CD4-positive, alpha-beta T cell (primary cell): ENCODE measurements at places on chromosomes 2 and 18.

DNA sequence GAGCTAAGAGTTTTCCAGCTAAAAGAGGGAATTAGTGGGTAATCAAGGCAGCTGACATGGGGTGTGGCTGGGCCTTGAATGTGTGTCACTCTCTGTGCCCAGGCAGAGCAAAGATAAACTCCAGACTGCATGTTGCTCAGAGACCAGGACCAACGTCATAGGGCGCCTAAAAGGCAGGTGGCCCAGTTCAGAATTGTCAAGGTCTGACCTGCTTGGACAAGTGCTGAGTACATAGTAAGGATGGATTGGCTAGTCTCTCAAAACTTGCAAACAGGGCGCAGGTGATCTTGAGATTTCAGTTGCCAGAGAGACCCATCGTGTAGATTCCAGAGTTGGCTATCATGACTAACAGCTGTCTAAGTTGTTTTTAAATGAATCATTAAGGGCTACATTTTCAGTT, 19.0 kb downstream of the CLUL1 start:
- DNase-seq, result no peak

GRCh38 chr18:72799106-72799505, 68.7 kb downstream of the NETO1 start:
- DNase-seq, result no peak

GRCh38 chr2:206721256-206721920, 3.2 kb upstream of the DYTN start:
- DNase-seq, result no peak

- DNase-seq, result no peak
These were observed 39.2 kb upstream of the EML4 start for GRCh38 chr2:42129947-42130346.

GRCh38 chr2:160940271-160940670, 220.0 kb upstream of the TANK start:
- DNase-seq, result no peak

GRCh38 chr2:108594982-108595464, 60.8 kb downstream of the LIMS1 start:
- DNase-seq, result no peak
